ENCODE measurements at places on chromosomes 16 and 17.

GRCh38 chr17:55144518-55144917, 120.2 kb upstream of the HLF start:
- no peak for DNase-seq

GRCh38 chr17:37737971-37738370, 6.9 kb downstream of the HNF1B start:
- DNase-seq: peak; percentile 64

DNA sequence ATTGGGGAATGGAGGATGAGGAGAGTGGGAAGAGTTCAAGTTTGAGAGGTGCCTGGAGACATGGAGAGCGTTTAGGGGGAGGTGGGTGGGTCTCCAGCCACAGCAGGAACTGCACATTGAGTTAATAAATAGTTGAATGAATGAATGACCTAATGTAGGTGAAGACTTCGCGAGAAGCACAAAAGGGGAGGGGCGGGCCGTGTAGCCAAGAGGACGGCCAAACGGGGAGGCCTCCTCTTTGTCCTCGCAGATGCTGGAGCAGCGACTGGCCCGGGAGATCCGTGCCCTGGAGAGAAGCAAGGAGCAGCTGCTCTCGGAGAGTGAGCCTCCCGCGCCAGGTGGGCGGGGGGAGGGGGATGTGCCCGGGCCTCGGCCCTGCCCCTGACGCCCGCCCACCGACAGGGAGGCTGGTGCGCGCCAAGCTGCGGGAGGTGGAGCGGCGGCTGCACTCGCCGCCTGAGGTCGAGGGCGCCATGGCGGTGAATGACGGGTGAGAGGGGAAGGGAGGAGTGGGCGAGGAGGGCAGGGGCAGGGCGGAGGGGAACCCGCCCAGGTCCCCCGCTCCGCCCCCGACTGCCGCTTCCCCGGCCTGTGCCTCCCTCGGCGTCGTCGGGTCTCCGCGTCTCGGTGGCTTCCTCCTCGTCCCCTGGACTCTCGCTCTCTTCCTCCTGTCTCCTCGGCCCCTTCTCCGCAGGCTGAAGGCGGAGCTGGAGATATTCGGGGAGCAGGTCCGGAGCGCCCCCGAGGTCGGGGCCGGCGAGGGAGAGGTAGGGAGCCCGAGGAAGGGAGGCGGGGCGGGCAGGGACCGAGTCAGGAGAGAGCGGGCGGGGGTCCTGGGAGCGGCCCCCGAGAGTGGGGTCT, 12.9 kb downstream of the SYCE1L start:
- no peak for DNase-seq

DNA sequence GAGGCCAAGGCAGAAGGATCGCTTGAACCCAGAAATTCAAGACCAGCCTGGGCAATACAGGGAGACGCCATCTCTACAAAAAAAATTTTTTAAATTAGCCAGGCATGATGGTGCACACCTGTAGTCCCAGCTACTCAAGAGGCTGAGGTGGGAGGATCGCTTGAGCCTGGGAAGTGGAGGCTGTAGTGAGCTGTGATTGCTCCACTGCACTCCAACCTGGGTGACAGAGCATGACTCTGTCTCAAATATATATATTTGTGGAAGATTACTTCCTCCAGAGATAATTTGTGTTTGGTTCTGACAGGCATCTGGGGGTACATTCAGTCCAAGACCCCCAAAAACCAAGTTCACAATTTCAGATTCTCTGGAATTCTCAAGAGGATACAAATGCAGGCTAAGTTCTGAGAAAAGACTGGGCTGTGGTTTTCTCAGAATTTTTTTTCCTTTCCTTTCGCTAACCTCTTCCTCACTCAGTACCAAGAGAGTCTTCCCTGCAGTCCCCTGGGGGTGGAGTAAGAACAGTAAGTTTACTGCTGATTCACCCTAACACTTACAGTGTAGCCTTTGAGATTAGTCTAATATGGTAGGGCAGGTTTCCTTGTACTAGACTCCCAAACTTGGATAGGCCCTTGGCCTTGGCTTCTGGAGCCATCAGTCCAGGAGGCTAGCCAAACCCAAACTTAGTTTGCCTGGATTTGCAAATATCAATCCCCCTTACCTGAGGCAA, 15.1 kb downstream of the GSDMB start:
- no peak for DNase-seq

DNA sequence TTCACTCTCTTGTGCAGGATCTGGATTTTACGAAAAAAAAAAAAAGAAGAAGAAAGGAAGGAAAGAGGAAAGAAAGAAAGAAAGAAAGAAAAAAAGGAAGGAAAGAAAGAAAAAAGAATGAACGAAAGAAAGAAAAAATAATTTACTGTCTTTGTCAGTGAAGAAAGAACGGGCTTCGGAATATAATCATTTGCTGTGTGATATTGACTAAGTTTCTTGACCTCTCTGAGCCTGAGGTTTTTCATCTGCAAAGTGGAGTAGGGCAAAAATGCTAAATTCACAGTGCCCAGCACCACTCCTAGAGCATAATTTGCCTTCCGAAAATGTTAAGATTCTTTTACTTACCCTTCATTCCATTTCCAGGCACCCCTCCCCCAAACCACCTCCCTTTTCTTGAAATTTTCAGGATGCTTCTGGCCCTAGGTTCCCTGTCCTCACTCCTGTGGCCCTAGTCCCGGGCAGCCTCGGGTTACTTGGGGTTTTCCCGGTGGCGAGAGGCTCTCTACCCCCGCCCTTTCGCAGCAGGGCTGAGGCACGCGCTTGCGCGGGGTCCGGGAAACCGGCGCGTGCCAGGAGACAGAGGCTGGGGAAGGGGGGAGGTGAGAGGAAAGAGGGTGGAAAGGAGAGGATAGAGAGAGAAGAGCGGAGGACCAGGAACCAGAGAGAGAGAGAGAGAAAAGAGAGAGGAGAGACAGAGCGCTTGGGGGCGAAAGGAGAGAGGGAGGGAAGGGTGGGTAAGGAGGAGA, at the start of gene CNTNAP1:
TSS of gene CNTNAP1 (plus strand) at position 556 of the 746 bp plus-strand sequence. CDS start 299 bp downstream, outside the sequence.
- DNase-seq: peak; percentile 63

DNA sequence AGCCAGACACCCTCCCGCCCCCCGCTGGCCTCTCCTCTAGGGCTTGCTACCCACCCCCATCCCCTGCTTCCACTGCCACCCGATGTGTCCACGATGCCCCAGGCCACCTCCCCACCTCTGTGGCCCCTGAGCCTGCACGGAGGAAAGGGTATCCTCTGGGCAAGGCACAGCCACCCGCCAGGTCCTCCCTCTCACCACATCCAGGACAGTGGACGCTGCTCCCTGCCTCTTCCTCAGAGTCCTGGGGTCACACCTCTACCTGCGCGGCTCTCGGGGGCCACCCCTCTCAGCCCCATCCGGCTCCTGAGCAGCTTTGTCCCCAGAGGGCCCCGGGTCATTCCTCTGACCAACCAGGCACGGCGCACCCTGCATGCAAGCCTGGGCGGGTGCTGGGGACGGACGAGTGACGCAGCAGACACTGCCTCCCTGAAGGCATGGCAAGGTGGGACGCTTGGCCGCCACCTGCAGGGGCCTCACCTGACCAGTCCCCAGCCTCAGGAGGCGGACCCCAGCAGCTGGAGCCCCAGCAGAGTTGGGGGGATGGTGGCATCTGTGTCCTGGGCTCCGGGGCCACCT, 24.8 kb downstream of the FLYWCH1 start:
- no peak for DNase-seq

GRCh38 chr16:1347286-1347855, 4.3 kb downstream of the TSR3 start:
- DNase-seq: no peak

GRCh38 chr17:78738278-78738677, 43.8 kb downstream of the CYTH1 start:
- no peak for DNase-seq

Data from SJSA1 (cell line).